SK-N-SH treated with all-trans-retinoic acid at 6 μM for 48 hours (cell line): ENCODE measurements at places on chromosomes 3 and 15.

- ATAC-seq = no peak
Observed at GRCh38 chr3:169822540-169822939, 9.8 kb upstream of the LRRC34 start.

GRCh38 chr3:102113421-102114041 lies 264.2 kb downstream of the NFKBIZ start:
- ATAC-seq = no peak

DNA sequence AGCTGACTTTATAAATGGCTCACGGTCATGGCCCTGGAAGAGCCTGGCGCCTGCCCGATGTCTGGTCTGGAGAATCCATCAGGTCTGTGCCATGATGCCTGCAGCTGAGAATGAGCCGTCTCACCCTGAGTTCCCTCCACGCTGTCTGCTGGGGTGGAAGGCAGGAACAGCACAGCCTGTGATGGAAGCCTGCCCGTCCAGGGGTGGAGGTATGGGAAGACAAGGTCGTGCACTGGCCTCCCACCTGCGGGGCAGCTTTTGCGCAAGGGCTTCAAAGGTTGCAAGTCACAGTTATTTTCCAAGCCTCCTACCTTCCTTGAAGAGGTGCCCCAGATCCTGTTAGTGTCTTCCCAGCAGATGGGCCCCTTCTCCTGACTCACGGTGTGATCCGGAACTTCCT lies 275.5 kb downstream of the FAM43A start:
- ATAC-seq = no peak

DNA sequence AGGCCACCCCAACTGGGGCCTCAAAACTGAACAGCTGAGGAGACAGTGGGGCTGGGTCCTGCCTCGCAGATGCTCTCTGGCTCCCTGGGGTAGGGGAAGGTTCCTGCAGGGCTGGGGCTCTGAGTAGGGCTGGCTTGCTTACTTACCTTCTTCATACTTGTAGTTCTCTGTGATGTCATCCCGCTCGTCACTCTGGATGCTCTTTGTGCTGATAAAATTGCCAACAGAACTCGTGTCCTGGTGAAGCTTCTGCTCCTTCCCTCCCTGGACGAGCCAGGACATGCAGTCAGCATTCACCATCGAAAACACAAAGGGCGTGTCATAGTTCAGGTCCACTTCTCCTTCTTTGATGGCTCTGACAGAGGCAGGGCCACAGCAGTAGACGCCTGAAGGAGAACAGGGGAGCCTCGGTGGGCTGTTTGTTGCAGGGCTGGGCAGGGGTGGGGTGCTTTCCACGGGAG lies 17.9 kb upstream of the EPB42 start:
- ATAC-seq = no peak

GRCh38 chr15:68819495-68820294 lies 1.0 kb downstream of the ANP32A start:
- ATAC-seq = peak; percentile 40

DNA sequence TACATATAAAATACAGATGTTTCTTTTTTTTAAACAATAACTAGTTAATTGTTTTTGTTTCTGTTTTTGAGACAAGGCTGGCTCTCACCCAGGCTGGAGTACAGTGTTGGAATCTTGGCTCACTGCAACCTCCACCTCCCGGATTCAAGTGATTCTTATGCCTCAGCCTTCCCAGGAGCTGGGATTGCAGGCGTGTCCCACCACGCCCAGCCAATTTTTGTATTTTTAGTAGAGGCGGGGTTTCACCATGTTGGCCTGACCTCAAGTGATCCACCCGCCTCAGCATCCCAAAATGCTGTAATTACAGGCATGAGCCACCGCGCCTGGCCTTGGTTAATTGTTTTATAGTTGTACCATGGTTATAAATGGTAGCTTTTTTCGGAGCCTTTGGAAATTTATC lies 72.3 kb downstream of the PIAS1 start:
- ATAC-seq = no peak

DNA sequence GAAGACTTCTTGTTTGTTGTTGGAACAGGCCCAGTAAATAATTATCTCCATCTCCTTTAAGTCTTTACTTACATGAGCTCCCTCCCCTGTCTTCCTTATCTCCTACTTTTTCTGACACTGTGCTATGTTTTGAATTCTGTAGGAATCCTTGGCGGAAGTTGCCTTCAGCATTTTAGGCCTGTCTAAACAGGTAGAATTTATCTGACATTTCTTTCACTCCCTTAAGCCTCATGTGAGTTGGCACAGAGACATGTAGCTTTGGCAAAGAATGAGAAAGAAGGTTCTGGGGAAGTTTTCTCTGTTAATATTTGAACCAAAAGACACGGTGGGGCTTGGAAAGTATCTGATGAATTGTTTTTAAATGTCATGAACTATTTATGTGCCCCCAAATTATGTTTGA lies 8.1 kb downstream of the MCTP2 start:
- no peak for ATAC-seq

- peak; percentile 93 for ATAC-seq
Observed at GRCh38 chr15:67501177-67501835, 19.6 kb upstream of the C15orf61 start.

DNA sequence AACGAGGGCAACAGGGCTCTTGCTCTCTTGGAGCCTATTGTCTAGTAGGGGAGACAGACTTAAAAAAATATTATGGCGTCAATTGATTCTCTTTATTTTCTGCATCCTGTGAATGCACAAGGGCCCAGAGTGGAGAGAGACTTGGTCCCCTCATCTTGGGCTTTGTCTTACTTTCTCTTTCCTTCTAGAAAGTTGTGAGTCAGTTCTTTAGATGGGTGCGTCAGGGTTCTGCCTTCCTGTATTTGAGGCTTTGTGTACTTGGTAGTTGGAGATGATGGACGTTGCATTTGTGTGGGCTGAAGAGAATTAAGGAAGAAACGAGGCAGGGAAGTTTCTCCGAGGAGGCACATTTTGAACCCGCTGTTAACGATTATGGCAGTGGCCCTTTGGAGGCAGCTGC lies 52.9 kb downstream of the CACNA1D start:
- ATAC-seq = no peak

DNA sequence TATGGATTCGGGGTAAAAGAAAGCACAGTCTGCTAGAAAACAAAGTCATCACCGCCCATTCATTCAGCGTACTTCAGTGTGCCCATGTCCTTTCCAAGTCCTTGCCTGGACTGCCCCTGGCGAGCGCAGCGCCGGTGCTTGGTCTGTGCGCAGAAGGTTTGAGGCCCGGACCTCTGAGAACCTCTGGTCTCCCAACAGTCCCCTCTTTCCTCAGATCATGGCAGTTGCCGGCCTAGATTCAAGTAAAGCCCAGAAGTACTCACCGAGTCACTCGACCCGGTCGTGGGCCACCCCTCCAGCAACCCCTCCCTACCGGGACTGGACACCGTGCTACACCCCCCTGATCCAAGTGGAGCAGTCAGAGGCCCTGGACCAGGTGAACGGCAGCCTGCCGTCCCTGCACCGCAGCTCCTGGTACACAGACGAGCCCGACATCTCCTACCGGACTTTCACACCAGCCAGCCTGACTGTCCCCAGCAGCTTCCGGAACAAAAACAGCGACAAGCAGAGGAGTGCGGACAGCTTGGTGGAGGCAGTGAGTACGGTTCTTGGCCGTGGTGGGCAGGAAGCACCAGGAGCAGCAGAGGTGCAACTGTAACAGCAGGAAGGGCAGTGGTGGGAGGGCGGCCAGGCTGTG lies 36.3 kb downstream of the CHDH start:
- no peak for ATAC-seq

GRCh38 chr15:90337256-90337655 lies 14.8 kb upstream of the ZNF774 start:
- ATAC-seq = no peak

DNA sequence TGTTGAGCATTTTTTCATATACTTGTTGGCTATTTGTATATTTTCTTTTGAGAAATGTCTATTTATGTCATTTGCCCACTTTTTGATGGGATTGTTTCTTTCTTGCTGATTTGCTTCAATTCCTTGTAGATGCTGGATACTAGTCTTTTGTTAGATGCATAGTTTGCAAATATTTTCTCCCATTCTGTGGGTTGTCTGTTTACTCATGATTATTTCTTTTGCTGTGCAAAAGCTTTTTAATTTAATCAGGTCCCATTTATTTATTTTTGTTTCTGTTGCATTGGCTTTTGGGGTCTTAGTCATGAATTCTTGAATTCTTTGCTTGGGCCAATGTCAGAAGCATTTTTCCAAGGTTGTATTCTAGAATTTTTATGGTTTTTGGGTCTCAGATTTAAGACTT lies 251.7 kb downstream of the WNT5A start:
- ATAC-seq = no peak

GRCh38 chr3:190644766-190645165 lies 130.9 kb downstream of the IL1RAP start:
- no peak; the same call in 1 of the 3 replicates for ATAC-seq

- ATAC-seq = peak; percentile 66
Observed at GRCh38 chr15:99176757-99177156, 71.9 kb downstream of the SYNM start.

- no peak for ATAC-seq
Observed at GRCh38 chr3:195794708-195795107, 17.0 kb downstream of the MUC4 start.

DNA sequence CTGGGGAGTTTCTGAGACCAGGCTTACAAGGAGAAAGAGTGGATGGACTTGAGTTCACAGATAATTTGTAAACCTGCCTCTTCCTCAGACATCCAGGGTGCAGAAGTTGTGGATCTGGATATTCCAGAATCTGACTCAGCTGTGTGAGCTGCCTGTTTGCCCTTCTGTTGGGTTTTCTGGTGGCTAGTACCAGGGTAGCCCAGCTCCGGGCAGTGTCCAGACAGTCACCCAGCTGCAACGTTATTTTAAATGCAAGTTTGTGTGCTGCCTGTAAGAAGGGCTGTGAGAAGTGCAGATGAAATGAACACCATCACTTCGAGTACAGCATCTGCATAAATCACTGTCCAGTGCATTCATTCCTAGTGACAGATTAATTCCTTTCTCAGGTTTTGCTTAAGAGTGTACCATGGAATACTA lies 1053.0 kb downstream of the TUSC7 start:
- ATAC-seq = peak; percentile 66

- no peak for ATAC-seq
Observed at GRCh38 chr3:150784747-150785125, 21.8 kb upstream of the SIAH2 start.

GRCh38 chr15:81311752-81312464 lies 12.0 kb downstream of the STARD5 start:
- no peak for ATAC-seq

- ATAC-seq = no peak
Observed at GRCh38 chr3:120797857-120798256, 55.3 kb downstream of the GTF2E1 start.

- ATAC-seq = no peak
Observed at GRCh38 chr15:72516777-72517176, 42.6 kb downstream of the ARIH1 start.

- ATAC-seq = no peak
Observed at GRCh38 chr3:133882986-133883586, 12.6 kb downstream of the RAB6B start.

DNA sequence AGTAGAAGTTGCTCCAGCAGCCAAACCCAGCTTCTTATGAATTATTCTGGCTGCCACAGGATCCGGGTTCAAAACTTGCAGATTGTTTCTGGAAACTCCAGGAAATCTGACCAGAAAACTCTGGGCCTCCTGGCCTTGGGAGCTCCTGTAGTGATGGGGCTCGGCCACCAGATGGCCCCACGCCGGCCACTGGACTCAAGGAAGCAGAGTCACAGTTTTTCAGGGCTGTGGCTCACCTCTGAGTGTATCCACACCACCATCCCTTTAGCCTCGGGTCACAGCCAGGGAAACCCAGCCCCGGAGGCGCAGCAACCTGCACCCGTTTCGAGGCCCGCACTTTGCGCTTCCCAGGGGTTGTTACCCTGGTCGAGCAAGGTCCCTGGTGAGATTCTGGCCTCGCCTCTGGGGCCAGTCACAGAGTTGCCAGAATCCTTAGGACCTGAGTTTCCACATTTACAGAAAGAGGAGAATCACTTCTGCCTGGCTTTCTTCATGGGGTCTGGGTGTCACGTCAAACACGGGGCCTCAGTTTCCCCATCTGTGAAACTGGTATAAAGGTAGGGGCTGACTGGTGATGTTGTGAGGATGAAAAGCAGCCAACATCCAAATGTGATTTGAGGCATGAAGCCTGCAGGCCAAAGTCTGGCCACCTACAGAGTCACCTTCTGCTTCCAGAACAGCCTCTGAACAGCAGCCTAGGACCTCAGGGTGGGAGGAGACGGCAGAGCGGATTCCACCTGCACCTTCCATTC lies 53.5 kb upstream of the LCTL start:
- peak; percentile 96 for ATAC-seq

- no peak for ATAC-seq
Observed at GRCh38 chr3:153285982-153286381, 124.0 kb downstream of the RAP2B start.

DNA sequence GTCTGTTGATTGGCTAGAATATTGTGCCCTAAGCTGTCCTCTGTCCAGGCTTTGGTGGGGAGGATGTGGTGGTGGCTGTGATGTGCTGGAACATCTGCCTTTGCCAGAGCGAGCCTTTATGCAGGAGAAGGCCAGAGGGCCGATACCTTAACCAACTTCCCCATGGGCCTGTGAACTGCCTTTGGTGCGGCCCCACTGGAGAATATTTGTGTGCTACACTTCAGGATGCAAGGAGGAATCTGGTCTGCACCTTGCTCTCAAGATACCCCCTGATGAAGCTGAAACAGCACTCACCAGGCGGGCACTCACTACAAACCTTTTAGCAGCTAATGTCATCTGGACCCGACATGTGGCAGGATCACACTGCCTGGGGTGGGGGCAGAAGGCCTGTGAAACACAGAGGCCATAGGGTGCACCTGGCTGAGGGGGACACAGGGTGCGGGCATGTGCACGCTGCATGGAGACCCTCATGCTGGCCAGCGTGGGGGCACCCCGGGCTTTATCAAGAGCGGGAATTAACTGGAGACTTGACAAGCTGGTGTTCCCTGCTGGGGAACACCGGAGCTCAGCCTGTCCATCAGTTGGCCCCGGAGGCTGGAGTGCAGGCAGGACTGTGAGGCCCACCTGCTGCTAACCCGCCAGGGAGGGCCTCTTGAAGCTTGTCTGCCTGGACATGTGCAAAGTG lies 16.4 kb downstream of the PRR23E start:
- ATAC-seq = no peak

DNA sequence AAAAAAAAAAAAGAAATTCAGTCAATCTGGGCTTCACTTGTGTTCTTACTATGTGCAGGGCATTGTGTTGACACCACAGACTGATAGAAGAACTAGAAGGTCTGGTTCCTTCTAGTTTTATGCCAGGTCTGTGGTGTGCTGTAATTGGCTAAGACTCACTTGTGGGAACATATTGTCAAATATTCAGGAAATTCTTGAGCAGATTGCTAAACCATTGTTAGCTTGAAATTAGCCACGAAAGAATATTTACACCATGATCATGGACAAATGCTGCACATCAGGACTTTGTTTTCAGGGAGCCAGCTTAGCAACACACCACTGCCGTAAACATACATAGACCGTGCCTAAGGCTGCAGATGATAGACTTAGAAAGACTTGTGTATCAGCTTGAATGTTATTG lies 74.6 kb downstream of the GTPBP8 start:
- ATAC-seq = no peak

- ATAC-seq = peak; percentile 22; the same call in 2 of the 3 replicates
Observed at GRCh38 chr15:99073008-99073717, 31.7 kb upstream of the SYNM start.

- ATAC-seq = no peak
Observed at GRCh38 chr15:50669611-50670010, 17.0 kb downstream of the TRPM7 start.

GRCh38 chr3:22685597-22685996 lies 517.5 kb upstream of the UBE2E2 start:
- peak; percentile 63 for ATAC-seq

GRCh38 chr3:62119139-62119538 lies 254.2 kb downstream of the FEZF2 start:
- no peak for ATAC-seq

- no peak for ATAC-seq
Observed at GRCh38 chr15:63308491-63308890, 31.1 kb downstream of the APH1B start.
